ENCODE measurements at places on chromosomes 13 and 19.
A peak's percentile ranks its signal among the peaks of the same experiment; 100 is the strongest.

GRCh38 chr19:18541258-18541991, 1.9 kb downstream of the FKBP8 start:
- no peak for DNase-seq

GRCh38 chr13:46387064-46387851, at the start of gene RUBCNL:
Gene RUBCNL, minus strand, starts transcription at chr13:46387252. Its CDS starts 14,777 bp downstream, at chr13:46372475.
- DNase-seq: peak; percentile 41

- peak; percentile 28 for DNase-seq
Measured at GRCh38 chr13:25585000-25585399, 213.2 kb downstream of the ATP8A2 start.

- no peak for DNase-seq
Measured at GRCh38 chr19:53422551-53422950, 9.2 kb upstream of the ZNF761 start.

- DNase-seq: no peak
Measured at GRCh38 chr13:50513300-50513877, 330.1 kb downstream of the DLEU7 start.

All from NCI-H748 treated with DMSO at 0.1 percent for 48 hours (cell line).